Umbilical cord (tissue), 2 donors: ENCODE measurements at places on chromosomes 5 and 9. TPM values are rescaled to one million over a fixed set of nuclear protein-coding genes. Genes with fewer than 3 reads are reported as not detected.
A peak's percentile ranks its signal among the peaks of the same experiment; 100 is the strongest.

DNA sequence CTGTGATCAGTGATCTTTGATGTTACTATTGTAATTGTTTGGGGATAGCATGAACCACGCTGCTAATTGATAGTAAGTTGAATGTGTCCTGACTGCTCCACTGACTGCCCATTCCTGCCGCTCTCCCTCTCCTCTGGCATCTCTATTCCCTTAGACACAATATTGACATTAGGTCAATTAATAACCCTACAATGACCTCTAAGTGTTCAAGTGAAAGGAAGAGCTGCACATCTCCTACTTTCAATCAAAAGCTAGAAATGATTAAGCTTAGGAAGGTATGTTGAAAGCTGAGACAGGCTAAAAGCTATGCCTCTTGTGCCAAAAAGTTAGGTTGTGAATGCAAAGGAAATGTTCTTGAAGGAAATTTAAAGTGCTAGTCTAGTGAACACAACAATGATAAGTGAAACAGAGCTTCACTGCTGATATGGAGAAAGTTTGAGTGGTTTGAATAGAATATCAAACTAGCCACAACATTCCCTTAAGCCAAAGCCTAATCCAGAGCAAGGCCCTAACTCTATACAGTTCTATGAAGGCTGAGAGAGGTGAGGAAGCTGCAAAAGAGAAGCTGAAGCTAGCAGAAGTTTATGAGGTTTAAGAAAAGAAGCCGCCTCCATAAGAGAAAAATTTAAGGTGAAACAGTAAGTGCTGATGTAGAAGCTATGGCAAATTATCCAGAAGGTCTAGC is 12.9 kb downstream of the CLINT1 start:
- no peak for DNase-seq

DNA sequence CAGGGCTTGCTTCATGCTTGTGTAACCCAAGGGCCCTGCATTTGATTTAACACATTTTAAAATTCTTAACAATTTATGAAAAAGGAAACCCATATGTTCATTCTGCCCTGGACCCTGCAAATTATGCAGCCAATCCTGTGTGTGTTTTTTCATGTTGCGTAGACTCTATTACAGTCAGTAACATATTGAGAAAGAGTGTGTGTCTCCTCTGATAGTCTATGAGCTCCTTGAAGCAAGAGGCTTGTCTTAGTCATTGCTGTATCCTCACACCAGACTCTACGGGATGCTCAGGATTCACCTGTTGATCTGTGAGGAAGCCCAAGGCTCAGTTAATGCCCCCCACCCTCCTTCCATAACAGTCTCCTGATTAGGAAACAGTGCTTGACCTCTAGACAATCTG is 177.3 kb upstream of the DMAC1 start:
- DNase-seq, result no peak

DNA sequence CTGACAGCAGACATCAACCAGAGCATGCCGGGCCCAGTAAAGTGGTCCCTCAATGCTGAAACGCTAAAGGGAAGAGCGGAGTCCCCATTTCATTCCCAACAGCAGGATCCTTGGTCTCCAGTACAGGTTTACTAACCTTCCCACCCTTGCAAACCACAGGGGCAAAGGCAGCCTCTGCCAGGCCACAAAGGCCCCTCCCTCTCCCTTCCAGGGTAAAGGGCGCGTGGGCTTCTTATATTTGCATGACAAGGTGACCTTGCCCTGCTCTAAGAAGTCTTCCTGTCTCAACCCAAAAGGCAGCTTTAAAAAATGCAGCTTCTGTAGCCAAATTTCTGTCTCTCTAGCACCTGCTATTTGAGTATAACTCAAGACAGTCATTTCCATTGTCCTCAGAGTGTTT is 131.5 kb upstream of the PTCH1 start:
- no peak for DNase-seq

- no peak for DNase-seq
Observed at GRCh38 chr5:179410291-179411160, 65.3 kb upstream of the ADAMTS2 start.

DNA sequence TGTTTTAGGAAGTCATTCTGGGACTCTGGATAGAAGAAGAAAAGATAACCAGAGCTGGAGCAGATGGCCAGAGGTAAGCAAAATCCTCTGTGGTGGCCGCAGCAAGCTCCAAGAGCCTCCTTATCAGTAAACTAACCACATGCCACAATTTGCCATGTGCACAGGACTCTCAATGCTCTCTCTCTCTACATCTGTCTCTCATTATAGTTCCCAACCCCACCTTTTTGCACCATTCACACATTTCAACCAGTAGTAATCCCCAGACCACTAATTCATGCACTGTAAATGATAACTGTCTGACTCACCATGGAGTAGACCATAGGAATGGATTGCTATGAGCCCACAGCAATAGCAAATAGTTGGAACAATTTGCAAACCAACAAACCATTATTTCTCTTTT is 526.1 kb downstream of the TLR4 start:
- DNase-seq, result peak; percentile 6

- no peak for DNase-seq
Observed at GRCh38 chr9:42396318-42396717, 212.9 kb downstream of the SPATA31A6 start.

GRCh38 chr5:133925866-133926488 is 42.4 kb downstream of the C5orf15 start:
- DNase-seq, result no peak

DNA sequence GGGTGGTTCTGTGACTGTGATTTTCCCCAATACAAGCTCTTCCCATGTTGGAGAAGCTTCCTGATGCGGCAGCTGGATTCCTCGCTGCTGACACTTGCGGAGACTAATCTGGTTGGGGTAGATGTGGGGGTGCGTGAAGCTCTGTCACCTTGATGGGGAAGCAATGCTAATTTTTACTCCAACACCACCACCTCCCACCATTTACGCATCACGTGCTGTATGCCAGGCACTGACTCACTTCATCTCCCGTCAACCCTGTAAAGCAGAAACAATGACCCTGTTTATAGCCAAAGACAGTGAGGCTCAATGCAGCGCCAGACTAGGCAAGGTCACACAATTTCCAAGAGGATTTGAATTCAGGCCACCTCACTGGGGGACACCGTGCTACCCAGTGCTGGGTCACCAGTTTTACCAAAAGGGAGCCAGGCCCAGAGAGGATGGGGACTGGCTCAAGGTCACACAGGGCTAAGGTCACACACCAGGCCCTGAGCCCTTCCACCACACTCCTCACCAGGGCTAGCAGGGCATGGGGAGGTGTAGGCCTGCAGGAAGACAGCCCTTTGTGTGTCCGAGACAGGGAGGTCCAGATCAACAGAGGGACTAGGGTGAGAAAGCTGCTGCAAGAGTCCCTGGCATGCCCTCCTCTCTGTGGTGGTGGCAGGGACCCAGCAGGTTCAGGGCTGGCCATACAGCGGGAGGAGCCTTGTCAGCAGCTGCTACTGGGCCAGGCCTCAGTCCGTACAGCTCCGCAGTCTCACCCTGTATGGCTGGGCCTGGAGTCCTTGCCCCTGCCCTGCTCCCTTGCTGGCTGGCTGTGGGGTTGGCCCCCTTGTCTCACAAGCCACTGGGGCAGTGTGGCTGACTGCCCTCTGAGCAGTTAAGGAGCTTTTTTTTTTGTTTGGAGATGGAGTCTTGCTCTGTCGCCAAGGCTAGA is 3.3 kb downstream of the STKLD1 start:
- DNase-seq, result no peak

- no peak for DNase-seq
Observed at GRCh38 chr5:108271127-108271526, 110.8 kb downstream of the FBXL17 start.

GRCh38 chr5:74199436-74200210 is 440.9 kb downstream of the ENC1 start:
- DNase-seq, result peak; percentile 42

Gene MRNIP
- total RNA-seq, result 27.9 TPM

Gene HK3
- 4.6 TPM for total RNA-seq

Gene MED22
- total RNA-seq, result 27.7 TPM
